ENCODE measurements at places on chromosomes 7 and 10. TPM values are rescaled to one million over a fixed set of nuclear protein-coding genes. Genes with fewer than 3 reads are reported as not detected.

- no peak for DNase-seq
These were observed 314.0 kb downstream of the BICC1 start for GRCh38 chr10:58826694-58827093.

DNA sequence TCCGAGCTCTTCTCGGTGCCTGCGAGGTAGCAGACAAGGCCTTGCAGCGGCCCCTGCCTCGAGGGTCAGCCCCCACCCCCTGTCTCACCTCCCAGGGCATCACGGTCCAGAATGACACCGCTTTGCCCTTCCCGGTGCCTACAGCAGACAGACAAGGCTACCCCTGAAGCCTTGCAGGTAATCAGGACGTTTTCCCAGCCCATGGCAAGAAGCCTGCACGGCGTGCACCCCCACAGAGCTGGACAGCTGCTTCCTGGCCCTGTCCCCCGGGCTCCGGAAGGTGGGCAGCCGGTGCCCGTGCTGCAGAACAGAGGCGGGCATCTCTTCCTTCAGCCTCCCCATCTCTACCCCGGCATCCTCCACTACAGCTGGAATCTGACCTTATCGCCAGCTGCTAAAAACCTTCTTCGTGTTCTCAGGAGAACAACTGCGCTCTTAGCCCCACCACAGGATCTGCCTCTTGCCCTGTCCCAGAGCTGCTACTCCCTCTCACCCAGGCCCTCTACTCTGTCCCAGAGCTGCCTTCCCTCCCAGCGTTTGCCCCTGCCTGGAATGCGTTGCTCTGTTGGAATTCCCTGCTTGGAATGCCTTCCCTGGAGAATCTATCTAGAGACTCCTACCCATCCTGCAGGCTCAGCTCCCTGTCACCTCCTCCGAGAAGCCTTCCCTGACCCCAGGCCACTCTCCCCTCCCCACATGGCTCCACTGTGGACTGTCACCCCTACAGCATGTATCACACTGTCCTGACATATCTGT lies 4.7 kb downstream of the MYL10 start:
- DNase-seq, result no peak

DNA sequence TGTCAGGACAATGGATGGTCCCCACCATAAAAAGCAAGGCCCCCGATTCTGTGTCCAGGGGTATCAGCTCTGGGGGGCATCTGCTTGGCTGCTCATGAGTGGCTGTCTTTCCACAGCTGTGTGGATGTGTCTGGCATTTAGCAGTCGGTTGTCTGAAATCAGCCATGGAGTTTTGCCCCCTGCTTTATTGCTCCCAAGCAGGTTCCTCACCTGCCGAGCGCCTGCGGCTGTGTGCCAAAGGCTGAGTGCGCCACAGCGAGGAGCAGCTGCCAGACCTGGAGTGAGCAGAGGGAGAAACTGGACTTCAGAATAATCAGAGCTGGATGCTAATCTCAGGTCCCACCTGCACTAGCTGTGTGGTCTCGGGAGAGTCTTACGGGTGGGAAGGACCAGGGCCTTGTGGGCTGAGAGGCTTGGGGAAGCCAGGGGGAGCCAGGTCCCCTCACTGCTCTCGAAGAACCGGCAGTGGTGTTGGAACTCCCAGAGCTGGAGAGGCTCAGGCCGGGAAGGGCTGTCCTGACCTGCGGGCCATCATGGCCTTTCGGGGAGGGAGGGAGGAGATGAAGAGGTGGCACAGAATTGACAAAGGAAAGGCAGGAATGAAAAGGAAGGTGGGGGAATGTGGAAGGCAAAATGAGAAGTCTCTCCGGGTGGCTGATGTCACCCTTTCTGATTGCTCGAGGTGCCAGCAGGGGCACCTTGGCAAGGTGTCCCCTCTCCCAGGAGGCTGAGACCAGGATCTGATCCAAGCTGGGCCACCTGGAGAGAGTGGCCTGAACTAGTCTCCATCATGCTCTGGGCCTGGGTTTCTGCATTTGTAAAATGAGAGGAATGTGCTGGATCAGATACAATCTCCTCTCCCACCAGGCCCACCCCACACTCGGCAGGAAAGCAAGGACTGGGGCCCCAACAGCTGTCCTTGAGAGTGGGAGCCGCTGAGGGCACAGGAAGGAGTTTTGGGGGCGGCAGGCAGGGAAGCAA lies 30.2 kb upstream of the LEP start:
- no peak for DNase-seq

DNA sequence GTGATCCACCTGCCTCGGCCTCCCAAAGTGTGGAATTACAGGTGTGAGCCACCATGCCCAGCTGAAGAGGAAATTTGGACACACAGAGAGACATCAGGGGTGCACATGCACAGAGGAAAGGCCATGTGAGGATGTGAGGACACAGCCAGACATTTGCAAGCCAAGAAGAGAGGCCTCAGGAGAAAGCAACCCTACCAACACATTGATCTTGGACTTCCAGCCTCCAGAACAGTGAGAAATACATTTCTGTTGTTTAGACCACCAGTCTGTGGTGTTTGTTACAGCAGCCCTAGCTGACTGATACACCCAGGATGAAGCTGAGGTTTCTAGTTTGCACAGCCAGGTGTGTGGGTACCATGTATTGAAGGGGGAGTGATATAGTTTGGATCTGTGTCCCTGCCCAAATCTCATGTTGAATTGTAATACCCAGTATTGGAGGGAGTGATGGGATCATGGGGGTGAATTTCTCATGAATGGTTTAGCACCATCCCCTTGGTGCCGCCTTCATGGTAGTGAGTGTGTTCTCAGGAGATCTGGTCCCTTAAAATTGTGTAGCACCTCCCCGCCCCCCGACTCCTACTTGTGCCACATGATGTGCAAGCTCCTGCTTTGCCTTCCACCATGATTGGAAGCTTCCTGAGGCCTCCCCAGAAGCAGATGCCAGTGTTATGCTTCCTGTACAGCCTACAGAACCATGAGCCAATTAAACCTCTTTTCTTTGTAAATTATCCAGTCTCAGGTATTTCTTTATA lies 64.7 kb upstream of the DUSP5 start:
- DNase-seq, result no peak

GRCh38 chr7:114703677-114704076 lies 218.2 kb upstream of the MDFIC start:
- DNase-seq, result no peak

GRCh38 chr7:105978035-105978434 lies 15.0 kb downstream of the CDHR3 start:
- DNase-seq, result no peak

DNA sequence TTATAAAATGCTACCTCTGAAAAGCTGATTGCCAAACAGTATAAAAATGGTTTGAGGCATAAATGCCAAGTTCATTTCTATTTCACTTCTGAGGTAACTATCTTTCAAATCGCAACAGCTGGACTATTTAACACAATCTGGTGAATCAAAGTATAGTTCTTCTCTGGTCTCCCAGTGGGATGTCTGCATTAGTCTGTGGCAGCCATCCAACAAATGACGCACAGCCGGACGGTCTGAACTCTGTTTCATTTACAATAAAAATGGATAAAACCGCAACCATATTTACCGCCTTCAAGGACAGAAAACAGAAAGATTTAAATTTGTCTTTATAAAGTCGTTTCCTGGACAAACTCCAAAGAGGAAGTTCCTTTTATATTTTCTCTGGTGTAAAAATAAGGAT lies 41.9 kb downstream of the ENO4 start:
- DNase-seq, result peak; percentile 51

GRCh38 chr7:128812514-128813168 lies 17.6 kb upstream of the FLNC start:
- DNase-seq, result no peak

DNA sequence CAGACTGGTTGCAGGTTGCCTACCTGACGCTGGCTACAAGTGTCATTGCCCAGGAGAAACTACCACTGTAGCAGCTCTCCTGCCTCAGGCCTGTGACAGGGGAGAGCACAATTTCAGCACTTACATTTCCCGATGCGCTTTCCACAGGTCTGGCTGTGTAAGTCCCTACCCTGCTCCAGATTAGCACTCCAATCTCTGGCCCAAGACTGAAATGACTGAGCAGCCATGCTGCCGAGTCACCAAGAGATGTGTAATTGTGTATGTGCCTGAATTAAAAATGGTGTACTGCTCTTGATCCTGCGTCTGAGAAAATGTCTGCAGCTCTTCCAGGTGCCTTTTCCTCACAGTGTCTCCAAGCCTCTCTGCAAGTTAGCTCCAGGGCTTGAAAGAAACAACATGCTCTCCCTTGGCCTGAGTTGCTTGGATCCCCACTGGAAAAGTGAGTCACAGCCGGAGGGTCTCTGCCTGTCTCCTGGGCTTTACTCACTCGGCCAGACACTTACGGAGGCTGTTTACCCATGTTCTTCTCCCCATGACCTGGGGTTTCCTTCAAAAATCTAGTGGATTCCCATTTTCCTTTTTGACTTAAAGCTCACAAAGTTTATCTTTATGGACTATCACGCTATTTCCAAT lies 1001.7 kb upstream of the KCND2 start:
- no peak for DNase-seq

GRCh38 chr10:86535132-86535882 lies 13.7 kb upstream of the WAPL start:
- DNase-seq, result no peak

DNA sequence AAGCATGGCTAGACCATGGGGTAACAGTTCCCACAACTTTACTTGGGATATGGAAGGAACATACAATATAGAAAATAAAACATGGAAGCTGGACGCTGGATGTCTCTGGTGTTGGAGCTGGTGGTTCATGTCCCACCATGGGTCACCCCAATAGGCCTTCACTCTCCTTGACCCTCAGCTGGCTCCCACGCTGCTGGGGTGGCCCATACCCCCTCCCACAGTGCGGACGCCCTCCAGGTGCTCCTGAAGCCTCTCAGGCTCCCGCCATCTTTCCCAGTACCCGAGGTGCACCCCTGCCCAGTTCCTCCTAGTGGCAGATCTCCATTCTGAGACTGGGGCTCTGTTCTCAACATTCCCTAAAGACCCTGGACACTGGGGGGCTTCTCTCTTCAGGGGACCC lies 5.8 kb upstream of the CPA1 start:
- no peak for DNase-seq

- DNase-seq, result no peak
These were observed 36.2 kb upstream of the USP6NL start for GRCh38 chr10:11647676-11648075.

- DNase-seq, result no peak
These were observed 47.4 kb upstream of the R3HCC1L start for GRCh38 chr10:98086837-98087708.

DNA sequence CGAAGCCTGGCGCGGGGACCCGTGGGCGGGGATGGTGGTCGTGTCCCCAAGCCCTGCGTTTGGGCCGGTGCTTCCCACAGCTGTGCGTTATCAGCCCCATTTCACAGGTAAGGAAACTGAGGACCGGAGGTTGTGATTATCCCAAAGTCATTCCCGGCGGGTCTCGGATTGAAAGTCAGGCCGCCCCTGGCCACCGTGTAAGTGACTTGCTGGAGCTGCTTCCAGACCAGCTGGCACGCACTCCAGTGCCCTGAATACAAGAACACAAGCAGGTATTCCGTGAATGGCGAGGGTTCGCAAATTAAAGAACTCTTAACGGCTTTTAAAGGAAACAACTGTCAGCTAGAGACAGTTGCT lies 675 bp upstream of the ATE1 start:
- no peak for DNase-seq

DNA sequence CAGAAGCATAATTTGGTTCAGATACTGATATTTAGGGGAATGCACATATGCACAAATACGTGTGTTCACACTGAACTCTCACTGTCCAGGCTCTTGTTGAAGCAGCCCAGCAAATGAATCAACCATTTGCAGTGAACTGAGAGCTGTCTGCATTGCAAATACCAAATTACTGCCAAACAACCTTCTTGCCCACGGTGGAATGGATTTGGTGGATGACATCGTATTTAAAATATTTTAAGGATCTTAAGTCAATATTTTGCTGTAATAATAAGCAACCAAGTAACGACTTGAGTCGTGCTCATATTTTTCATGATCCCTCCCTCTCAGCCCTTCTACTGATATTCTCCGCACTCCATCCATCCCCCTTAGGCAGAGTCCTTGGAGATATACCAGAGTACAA lies 107.9 kb upstream of the FEZF1 start:
- no peak for DNase-seq

- no peak for DNase-seq
These were observed 86.6 kb upstream of the MACROH2A2 start for GRCh38 chr10:69965919-69966662.

DNA sequence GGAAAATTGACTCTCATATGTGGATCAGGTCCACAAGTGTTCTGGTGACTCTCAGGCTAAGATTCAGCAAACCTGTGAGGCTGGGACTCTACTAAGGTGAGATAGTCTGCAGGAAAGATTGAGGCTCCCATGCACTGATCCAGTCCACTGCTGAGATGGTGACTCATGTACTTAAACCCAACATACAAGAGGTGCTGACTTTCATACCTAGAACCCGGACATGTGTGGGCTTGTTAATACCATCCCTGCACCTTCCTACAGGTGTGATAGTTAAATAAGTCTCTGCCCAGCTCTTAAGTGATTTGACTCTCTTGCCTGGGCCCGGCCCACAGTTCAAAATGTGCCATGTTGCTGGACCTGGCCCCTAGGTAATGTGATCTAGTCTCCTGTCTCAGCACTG lies 27.1 kb upstream of the ZNF107 start:
- no peak for DNase-seq

DNA sequence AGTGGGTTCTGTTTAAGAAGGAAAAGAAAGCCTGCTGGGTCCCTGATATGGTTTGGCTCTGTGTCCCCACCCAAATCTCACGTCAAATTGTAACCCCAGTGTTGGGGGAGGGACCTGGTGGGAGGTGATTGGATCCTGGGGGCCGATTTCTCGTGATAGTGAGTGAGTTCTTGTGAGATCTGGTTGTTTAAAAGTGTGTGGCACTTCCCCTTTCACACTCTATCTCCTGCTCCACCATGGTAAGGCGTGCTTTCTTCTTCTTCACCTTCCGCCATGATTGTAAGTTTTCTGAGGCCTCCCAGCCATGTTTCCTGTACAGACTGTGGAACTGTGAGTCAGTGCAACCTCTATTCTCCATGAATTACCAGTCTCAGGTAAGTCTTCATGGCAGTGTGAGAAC lies 42.6 kb downstream of the INPP5A start:
- no peak for DNase-seq

DNA sequence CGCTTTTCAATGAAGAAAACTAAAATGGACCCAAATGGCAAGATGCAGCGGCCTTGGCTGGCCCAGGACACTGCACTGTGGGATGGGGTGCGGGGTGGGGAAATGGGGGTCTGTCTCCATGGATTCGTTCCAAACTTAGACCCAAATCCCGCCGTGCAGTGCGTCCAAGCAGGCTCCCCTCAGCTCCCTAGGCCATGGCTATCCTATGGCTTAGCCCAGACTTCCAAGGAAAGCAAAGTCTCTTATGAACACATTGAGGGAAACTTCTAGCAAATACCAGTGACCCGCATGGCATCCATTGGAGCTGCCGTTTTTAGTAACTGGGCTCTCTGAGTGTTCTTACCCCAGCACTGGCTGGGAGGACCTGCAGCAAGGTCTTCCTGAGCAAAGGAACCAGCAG lies 122.5 kb downstream of the EBF3 start:
- no peak for DNase-seq

Gene PRKAR2B
- polyA plus RNA-seq, result 48.8 TPM

Gene XPNPEP1
- 78.8 TPM for polyA plus RNA-seq

Gene ANXA8L1
- 0.42 TPM for polyA plus RNA-seq

Gene MCM10
- polyA plus RNA-seq, result 9.9 TPM

Gene PAPSS2
- 56.1 TPM for polyA plus RNA-seq

Gene AGBL3
- polyA plus RNA-seq, result 11.0 TPM

Gene CALHM1
- polyA plus RNA-seq, result 0.06 TPM

Gene NPFFR1
- polyA plus RNA-seq, result 0.10 TPM

Gene ABCB8
- polyA plus RNA-seq, result 22.1 TPM

Gene AKR1C4
- not detected for polyA plus RNA-seq

Gene C1GALT1
- polyA plus RNA-seq, result 45.1 TPM

All from right renal pelvis (tissue), 4 donors.